Activated naive CD4-positive, alpha-beta T cell (primary cell): ENCODE measurements at places on chromosomes 3 and 15.

GRCh38 chr3:45029661-45030060 lies 3.6 kb downstream of the CLEC3B start:
- DNase-seq = no peak

DNA sequence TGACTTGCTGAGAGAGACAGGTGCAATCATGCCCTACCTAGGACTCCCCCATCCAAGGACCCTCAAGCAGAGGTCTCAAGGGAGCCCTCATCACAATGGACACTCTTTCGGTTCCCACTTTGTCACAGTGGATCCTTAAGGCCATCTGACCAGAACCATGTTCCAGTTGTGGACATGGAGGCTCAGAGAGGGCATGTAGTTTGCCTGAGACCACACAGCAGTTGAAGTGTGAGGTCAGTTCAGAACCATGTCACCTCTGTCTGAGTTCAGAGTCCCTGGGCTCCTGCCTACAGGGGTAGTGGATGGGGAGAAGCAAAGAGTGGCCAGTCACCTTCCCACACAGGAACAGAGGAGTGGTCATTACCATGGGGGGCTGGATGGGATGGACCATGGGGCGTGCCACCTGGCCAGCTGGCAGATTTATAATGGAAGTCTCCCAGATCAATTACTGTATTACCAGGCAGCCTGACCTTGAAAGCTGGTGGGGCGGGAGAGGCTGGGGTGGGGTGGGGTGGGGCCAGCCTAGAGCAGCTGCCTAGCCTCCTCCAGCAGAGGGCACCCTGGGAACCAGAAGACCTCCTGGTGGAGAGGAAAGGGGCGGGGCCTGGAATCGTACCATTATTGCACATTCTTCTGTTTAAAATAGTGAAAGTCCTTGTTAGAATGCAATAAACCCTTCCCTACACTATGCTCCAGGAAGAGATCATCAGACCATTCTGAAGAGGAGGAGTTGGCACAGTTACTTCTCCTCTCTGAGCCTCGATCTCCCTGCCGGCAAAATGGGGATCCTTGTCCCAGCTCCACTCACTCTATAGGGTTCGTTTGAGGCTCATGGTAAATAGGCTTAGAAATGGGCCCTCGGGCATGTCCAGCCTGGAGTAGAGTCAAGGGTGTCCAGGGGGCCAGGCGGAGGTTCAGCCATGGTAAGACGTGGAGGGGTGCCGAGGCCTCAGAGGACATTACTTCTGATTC lies 26.9 kb upstream of the LINGO1 start:
- DNase-seq = no peak

DNA sequence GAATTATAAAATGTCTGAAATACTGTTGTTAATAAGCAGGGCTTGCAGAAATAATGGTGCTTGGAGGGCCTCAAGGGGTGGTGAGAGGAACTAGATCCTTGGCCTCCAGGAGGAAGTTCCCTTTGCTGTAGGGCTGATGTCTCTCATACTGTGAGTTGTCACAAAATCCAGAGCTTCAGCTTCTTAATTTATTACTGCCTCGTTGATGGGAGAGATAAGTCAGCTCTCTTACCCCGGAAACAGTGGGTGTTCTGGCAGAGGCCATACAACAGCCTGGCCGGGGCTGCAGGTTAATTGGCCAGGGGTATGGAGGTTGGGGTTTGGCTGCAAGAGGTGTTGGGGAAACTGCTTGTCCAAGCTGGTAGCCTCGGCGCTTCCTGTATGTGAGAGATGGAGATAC lies 15.5 kb downstream of the MAPKAPK3 start:
- DNase-seq = no peak

DNA sequence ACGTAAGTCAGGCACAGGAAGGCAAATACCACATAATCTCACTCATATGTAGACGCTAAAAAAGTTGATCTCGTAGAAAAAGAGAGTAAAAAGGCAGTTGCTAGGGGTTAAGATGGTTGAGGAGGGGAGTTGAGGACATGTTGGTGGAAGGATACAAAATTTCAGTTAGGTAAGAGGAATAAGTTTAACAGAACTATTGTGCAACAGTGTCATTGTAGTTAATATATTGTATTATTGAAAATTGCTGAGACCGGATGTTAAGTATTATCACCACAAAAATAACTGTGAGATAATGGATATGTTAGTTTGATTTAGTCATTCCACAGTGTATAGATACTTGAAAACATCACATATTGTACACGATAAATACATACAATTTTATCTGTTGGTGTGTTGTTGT lies 139.1 kb downstream of the ADAMTSL3 start:
- DNase-seq = no peak

- peak; percentile 44 for DNase-seq
Observed at GRCh38 chr15:90266061-90266431, 574 bp downstream of the NGRN start.

DNA sequence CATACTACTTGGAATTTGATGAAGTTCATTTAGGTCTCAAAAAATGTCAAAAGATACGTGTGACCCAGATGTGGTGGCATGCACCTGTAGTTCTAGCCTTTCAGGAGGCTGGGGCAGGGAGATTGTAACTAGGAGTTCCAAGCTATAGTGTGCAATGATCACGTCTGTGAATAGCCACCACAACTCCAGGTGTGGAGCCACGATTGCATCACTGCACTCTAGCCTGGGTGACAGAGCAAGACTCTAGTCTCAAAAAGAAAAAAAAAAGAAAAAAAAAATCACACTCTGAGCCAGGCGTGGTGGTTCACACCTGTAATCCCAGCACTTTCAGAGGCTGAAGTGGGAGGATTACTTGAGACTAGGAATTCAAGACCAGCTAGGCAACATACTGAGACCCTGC lies 14.2 kb downstream of the MAP4 start:
- no peak for DNase-seq

GRCh38 chr3:105611304-105612192 lies 244.8 kb downstream of the ALCAM start:
- no peak for DNase-seq

DNA sequence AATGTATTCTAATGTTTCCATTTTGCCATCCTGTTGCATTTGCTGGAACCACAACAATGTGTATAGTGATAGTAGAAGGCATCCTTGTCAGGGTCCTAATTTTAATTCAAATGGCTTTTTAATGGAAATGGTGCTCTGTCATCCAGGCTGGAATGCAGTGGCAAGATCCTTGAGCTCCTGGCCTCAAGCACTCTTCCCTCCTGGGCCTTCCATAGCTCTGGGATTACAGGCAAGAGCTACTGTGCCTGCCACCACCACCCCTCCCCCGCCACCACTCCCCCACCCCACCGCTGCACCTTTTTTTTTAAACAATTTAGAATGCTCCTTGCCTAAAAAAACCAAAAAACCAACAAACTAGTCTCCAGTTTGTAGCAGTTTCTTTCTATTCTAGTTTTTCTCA lies 15.2 kb upstream of the IQCF6 start:
- DNase-seq = no peak

DNA sequence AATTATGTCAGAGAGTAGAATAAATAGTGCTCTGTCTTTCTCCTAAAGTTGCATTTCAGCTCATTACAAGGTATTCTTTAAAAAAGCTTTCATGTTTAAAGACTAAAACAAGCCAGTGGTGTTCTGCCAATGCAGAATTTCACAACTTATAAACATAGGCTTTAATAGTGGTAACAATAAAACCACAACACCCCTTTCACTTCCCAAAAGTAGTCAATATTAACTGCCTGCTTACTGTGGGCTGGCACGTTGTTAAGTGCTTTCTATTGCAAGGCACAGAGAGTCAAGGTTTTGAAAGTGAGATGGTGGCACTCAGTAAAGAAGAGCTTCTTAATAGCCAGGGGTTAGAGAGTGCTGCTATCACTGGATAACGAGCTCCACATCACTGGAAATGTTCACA lies 8.4 kb upstream of the RTP1 start:
- DNase-seq = no peak

DNA sequence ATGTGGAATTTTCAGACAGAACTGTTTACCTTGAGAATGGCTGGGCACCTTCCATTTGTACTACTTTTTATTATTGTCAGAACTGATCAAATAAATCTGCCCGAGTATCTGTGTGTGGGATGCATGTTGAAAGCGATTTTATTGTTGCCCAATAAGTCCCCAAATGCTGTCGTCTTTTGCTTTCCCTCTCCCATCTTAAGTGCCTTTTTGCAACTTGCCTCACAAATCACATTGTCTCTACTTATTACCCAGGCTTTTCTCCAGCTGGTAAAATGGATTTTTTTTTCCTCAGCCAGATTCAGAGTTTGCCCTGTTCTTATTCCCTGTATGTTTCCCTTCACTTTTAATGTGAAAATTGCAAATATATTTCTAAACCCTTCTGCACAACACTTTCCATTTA lies 163.1 kb downstream of the CNTN4 start:
- no peak for DNase-seq

- no peak for DNase-seq
Observed at GRCh38 chr15:63719281-63719680, 114.5 kb downstream of the HERC1 start.

GRCh38 chr3:129366312-129366831 lies 62.1 kb downstream of the EFCAB12 start:
- no peak for DNase-seq

DNA sequence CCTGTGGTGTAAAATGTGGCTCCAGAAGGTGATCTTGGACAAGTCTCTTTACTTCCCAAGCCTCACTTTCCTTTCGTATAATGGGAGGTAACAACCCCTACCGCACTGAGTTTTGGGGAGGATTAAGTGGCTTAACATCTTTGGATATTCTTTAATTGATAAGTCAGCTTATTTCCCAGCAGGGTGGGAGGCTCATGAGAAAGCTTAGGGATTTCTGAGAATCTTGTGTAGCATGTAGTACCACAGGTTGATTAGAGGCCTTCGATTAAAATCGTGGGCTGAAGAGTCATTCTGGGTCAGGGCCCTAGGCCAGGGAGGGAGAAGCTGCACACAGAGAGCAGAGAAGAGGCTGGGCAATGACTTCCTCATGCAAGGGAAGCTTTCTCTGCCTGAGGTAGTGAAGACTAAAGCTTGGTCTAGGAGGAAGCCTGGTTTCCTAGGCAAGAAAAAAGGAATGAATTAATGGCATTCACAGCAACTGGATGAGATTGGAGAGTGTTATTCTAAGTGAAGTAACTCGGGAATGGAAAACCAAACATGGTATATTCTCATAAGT lies 1.5 kb upstream of the NMNAT3 start:
- no peak for DNase-seq

DNA sequence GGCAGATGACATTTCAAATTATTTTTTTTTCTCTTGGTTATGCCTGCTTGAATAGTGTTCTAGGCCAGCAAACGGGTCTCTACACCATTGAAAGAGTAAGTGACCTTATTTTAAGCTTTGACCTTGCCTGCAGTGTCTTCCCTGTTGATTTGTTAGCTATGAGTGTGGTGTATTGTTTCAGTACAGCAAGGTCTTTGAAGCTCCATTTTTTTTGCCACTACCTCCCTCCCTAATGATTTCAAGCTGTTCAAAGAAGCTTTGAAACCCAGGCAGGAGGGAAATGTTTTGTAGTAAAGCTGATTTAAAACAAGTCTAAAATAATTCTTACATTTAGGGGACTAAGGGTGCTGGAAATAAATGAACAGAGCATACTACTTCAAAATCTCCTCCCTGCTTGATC lies 1249.8 kb downstream of the ROBO1 start:
- no peak for DNase-seq

- DNase-seq = no peak
Observed at GRCh38 chr3:141413801-141414689, 45.7 kb downstream of the ZBTB38 start.

GRCh38 chr3:149736953-149737205 lies 15.4 kb downstream of the COMMD2 start:
- no peak for DNase-seq

DNA sequence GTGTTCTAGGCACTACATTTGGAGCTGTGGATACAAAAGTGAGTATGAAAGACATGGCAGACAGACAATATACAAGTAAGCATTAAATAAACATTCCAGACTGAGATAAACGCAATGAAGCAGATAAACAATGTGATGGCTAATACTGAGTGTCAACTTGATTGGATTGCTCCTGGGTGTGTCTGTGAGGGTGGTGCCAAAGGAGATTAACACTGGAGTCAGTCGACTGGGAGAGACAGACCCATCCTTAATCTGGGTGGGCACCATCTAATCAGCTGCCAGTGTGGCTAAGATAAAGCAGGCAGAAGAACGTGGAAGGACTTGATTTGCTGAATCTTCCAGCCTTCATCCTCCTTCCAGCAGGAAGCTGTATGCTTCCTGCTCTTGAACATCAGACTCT lies 77.2 kb downstream of the CADPS start:
- DNase-seq = no peak

DNA sequence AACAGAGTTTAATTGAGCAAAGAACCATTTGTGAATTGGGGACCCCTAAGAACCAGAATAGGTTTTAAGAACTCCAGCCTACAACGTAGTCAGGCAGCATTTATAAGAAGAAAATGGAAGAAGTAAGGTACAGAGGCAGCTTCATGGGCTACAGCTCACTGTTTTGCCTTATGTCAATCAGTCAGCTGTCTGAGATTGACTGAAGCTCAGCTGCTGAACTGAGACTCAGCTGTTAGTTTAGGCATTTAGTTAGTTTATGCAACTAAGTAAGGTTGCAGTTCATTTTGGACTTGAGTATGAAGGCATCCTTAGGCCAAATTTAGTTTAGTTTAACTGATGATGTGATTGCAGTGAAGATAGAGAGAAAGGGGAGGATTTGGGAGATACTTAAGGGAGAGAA lies 34.1 kb upstream of the RASA2 start:
- DNase-seq = no peak

- DNase-seq = no peak
Observed at GRCh38 chr15:101805605-101806345, 2.5 kb downstream of the OR4F6 start.

- no peak for DNase-seq
Observed at GRCh38 chr15:59420108-59420507, 17.9 kb upstream of the FAM81A start.

DNA sequence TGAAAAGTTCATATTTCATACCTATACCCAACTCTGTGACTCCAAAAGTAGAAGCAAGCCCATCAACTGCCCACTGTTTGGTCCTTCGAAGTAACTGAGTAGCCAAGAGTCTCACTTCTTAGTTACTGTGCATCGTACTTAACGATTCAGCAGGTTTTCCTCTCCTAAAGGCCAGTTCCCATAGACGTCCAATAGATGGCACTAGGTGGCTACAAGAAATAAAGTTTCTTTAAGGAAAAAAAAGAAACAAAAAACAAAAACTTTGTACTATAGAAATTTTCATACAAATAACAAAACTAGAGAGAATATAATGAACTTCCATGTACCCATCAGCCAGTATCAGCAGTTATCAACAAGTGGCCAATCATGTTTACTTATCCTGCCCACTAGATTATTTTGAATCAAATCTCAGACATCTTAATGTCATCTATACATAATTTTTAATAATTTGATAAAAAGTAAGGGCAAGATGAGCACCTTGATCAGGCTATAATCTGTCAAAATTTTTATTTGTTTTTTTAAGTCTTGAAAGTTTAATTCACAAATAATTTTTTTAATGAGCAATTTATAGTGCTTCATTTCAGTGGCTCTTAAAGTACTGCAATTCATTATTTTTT lies 63.8 kb upstream of the ACP3 start:
- no peak for DNase-seq

GRCh38 chr3:149339931-149340309 lies 6.5 kb upstream of the TM4SF18 start:
- DNase-seq = no peak
